ENCODE measurements at places on chromosomes 12 and 14.

- DNase-seq, result peak; percentile 72
Observed at GRCh38 chr14:52078095-52078531, 9.3 kb upstream of the NID2 start.

- no peak for DNase-seq
Observed at GRCh38 chr12:96323906-96324305, 76.3 kb downstream of the CDK17 start.

DNA sequence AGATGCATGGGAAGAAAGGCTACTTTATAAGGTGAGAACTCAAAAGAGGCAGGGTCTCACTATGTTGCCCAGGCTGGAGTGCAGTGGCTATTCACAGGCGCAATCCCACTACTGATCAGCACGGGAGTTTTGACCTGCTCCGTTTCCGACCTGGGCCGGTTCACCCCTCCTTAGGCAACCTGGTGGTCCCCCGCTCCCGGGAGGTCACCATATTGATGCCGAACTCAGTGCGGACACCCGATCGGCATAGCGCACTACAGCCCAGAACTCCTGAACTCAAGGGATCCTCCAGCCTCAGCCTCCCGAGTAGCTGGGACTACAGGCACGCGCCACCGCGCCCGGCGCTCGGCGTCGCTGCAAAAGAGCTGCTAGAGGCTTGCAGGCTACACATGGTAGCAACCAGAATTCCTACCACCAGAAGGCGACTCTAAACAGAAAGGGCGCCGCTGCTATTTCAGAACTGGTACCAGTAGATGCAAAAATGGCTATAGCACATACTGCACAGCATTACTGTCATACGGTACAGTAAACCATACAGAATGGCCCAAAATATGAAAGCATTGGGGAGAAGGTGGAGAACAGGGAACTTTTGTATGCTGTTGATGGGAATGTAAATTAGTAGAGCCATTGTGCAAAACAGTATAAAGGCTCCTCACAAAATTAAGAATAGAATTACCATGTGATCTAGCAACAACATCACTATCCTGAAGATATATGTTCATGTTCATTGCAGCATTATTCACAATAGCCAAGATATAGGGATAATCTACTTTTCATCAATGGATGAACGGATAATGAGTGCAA, 1.2 kb upstream of the NEMF start:
- peak; percentile 76 for DNase-seq

DNA sequence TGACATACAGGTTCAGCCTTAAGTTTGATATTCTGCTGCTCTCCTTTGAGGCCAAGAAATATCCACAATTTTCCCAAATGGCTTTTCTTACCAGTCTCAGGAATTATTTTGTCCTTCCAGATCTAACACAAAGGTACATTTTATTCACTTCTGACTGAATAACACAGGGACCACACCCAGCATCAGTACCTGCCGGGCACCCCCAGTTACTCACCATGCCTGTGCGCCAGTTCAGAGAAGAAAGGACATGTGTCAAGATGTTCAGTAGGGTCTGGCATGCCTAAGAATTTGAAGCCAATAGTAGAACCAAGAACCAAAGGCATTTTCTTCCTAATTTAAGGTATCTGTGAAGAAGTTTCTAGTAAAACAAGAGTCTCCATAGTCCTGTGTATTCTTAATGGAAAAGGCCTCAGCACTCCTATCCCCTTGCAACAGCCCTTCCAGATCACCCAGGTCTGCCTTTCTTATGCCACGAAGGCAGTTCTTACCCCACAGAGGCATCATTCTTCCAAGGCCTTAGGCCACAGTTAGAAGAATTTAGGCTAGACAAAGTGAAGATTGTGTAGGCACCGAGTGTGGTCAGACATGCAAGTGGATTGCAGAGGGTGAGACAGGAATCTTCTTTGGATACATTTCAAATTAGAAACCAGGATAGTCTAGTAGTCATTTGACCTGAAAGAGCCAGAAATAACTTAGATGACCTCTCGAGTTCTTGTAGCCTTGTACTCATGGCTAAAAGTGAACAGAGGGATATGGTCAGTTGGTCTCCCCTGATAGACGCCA, 140.1 kb upstream of the HIF1A start:
- no peak for DNase-seq

- DNase-seq, result peak; percentile 80
Observed at GRCh38 chr12:30622509-30622908, 73.2 kb downstream of the IPO8 start.

Data from fibroblast of lung (primary cell).